ENCODE measurements at places on chromosomes 5 and 9.

GRCh38 chr5:66828548-66829357, 232.6 kb downstream of the MAST4 start:
- DNase-seq, result peak; percentile 26

DNA sequence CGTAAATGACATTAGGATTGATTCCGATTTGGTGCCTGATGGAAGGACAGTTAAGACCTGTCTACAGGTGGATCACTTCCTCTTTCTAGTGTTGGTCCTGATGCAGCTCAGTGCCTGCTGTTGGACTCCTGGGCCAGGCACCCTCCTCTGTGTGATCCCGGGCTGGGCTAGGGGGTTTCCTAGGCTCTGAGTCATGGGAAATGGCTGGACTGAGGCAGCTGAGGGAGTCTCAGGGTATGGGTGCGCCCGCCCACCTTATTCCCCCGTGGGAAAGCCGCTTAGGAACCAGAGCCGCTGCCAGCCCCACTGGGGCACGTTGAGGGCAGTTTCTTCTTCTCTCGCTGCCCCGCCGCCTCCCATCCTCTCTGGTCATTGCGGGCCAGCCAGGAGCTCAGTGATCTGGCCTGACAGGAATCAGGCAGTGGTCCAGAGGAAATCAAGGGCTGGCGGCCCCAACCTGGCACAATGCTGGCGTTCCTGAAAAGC, 12.9 kb downstream of the TCF7 start:
- DNase-seq, result no peak

DNA sequence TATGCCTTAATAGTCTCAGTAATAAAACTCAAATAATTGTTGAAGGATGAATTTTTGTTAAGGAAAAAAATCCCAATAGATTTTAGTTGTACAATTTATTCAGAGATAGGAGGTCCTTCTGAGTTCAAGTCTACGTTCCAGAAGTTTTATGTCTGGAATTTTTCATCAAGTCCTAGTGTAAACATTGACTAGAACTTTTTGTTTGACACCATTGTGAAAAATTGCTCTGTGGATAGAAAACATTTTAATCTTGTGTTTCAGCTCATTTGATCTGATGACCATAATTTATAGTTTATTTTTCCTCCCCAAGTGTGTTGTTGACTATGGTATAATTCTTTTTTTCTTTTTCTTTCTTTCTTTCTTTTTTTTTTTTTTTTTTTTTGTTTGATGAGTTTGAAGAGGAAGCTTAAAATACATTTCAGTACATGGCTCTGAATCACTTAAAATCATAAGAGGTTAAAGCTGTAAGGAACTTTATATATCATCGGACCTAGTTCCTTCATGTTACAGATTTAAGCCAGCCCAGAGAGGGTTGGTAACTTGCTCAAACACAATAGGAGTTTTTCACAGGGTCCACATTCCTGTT, 20.7 kb downstream of the ITGA1 start:
- DNase-seq, result no peak

DNA sequence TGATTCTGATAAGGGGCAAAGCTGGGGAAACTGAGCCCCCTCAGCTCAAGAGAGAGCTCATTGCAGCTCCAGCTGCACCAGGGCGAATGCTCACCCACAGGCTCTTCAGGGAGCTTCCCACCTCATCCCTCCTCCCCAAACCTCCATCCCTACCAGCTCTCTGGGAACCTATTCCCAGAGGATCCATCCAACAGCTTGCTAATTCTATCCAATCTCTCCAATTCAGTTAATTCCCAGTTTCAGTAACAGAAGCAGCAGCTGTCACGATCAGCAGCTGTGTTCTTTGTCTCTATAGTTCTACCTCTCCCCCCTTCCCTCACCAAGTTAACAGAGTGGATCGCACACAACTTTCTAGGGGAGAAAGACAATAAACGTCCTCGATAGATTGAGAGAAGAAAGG, 135.5 kb upstream of the EFNA5 start:
- no peak for DNase-seq

- DNase-seq, result no peak
Measured at GRCh38 chr9:715743-716400, 125.6 kb upstream of the DMRT1 start.

DNA sequence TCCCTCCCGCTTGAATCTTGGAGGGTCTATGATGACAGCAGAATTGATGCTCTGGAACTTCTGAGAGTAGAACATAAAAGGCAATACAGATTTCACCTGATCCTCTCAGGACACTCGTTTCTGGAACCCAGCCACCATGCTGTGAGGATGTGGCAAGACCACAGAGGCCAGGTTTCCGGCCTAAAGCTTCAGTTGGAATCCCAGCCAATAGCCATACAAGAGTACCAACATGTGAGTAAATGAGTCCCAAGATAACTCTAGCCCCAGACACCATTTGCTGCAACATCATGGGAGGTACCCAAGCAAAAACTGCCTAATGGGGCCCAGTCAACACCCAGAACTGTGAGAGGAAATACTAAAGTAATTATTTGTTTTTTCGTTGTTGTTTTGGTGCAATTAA, 65.7 kb upstream of the MARCHF11 start:
- no peak for DNase-seq

All from mesothelial cell of epicardium (in vitro differentiated cells).